ENCODE measurements at places on chromosomes 11 and 22. TPM values are rescaled to one million over a fixed set of nuclear protein-coding genes. Genes with fewer than 3 reads are reported as not detected.

Gene MS4A8
- not detected for total RNA-seq

Gene VWCE
- total RNA-seq = 1.1 TPM

Gene C11orf52
- 0.29 TPM for total RNA-seq

Gene HTR3B
- not detected for total RNA-seq

Gene HARBI1
- 5.8 TPM for total RNA-seq

Gene DEPDC5
- 17.0 TPM for total RNA-seq

Gene HDAC10
- total RNA-seq = 37.3 TPM
